Stimulated activated naive CD8-positive, alpha-beta T cell treated with anti-CD3 and anti-CD28 coated beads, Interleukin-15, Interleukin-2, amounts not matched to agents 100 U/mL and 50 U/mL, for 24 hours (primary cell): ENCODE measurements at places on chromosomes 6 and 20.

DNA sequence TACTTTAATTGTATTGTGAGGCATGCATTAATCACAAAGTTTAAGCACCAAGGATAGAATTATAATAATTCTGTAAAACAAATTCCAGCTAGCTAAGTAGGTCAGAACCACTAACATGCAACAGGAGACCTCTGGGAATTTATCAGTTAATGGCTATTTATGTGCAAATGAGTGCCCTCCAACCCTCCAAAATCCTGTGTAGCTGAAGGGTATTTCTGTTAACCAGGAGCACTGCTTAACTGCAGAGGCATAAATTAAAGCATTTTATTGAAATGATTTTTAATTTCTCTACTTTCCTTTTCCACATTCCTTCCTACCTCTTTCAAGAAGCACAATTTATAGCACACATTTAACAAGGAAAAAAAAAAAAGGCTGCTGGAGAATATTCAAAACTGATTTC, 77.0 kb downstream of the MMS22L start:
- DNase-seq = no peak

DNA sequence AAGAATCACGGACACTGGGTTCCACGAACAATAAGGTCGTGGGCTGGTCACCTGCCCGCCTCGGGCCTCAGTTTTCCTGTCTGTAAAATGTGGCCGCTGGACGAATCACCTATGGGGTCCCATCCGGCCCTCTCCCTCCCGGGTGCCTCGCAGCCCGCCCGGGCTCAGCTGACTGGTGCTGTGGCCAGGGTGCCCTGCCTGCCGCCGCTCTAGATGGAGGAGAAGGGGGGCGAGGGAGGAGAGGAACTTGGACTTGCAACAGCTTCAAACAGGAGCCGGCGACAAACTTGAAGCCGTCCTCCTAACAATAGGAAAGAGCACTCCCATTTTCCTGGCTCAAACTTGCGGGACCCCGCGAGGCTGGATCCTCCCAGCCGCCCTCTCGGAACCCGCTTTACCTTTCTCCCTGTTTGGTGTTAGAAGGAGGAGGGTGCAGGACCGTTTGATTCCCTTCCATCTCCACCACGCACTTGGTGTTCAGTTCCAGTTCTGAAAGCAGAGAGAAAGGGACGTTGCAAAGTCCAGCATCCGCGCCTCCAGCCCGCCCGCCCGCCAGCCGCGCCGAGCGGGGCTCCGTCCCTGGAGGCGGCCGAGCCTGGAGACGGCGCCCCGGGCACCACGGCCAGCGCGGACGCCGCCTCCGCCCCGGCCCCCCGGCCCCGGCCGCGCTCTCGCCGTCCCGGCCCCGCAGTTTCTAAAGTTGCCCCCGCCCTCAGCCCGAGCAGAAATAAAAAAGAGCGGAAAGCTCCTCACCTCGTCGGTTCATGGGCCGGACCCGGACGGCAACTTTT, 584 bp downstream of the KIF13A start:
- peak; percentile 18 for DNase-seq

DNA sequence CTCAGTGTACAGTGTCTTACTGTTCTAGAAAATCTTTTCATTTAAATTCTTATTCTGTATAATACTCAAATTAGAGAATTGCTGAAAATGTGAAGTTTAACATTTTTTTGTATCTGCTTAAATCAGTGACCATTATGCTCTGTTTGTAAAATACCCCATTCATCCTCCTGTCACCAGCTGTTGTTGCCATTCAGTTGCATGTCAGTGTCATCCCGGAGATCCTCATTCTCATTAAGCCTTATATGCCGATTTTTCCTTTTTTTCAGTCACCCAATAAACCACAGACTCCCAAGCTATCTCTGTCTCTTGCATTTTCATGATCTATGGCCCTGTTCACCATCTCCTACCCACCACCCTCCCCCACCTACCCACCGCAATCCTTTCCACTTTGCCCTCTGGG, 20.4 kb downstream of the GTF2H5 start:
- DNase-seq = no peak

DNA sequence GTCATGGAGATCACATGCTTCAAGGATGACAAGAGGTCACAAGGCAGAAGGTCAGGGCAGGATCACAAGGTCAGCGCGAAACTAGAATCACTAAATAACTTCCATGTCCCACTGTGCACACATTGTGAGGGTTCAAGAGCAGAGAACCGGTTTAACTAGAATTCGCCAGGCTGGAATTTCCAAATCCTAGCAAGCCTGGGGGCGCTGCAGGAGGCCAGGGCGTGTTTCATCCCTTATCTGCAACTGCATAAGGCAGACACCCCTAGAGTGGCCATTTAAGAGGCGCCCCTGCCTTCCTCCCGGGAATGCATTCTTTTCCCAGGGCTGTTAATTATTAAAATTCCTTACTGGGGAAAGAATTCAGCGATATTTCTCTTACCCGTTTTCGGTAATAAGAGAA, 40.2 kb upstream of the SLC22A1 start:
- no peak for DNase-seq

- DNase-seq = no peak
Observed at GRCh38 chr6:33085627-33086026, 9.8 kb downstream of the HLA-DPB1 start.

- no peak for DNase-seq
Observed at GRCh38 chr6:167976708-167977107, 20.8 kb upstream of the KIF25 start.

- DNase-seq = no peak
Observed at GRCh38 chr20:5135363-5136012, 8.7 kb downstream of the CDS2 start.

DNA sequence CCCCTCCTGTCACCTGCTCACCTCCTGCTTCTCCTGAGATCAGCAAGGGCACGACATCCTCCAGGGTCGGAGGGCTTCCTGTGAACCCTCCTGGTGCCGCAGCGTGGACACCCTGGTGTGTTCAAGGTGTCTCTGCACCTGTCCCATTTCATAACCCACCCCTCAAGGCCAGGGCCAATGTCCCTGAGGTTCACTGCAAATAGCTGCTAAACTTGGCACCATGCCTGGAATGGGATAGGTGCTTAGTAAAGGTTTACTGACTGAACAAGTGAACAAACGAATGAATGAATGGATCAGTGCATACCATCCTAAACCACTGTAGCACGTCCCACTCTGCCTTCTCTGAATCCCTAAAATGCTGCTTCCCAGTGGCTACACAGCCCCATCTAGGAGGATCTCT, 35.0 kb downstream of the SIRPA start:
- no peak for DNase-seq

GRCh38 chr6:38482466-38482865, 157.3 kb downstream of the BTBD9 start:
- DNase-seq = no peak

DNA sequence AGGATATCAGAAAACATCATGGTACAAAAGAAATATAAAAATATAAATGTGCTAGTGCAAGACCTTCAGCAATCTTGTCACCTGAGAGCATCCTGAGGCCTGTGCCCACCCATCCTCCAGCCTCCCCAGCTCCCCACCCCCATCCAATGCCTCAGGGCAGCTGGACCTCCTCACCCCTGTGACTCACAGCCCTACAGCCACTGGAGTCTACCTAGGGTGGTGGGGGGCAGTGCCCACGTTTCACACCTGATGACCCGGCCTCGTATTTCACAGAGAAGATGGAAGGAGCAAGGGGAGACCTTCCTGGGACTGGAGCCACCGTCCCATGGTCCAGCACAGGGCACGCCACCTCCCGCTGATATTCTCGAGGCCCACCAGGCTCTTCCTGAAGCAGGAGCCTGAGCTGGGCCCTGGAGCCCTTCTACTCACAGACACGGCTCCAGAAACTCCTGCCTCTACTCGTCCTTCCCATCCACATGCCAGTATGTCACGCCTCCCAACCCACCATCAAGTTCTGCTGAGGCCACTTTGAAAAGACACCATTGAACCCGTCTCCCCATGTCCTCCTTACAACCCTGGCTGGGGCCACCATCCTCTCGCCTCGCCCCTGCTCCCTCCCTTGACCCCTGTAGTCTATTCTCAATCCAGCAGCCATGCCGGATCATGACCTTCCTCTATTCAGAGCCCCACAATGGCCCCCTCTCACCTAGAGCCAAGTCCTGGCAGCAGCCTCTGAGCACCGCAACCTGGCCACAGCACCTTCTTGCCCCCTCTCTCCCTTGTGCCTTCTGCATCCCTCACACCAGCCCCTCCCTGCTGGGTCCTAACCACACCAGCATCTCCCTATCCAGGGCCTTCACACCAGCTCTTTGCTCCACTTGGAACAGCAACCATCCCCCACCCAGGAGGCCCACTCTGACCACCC, 13.3 kb downstream of the APMAP start:
- no peak for DNase-seq

DNA sequence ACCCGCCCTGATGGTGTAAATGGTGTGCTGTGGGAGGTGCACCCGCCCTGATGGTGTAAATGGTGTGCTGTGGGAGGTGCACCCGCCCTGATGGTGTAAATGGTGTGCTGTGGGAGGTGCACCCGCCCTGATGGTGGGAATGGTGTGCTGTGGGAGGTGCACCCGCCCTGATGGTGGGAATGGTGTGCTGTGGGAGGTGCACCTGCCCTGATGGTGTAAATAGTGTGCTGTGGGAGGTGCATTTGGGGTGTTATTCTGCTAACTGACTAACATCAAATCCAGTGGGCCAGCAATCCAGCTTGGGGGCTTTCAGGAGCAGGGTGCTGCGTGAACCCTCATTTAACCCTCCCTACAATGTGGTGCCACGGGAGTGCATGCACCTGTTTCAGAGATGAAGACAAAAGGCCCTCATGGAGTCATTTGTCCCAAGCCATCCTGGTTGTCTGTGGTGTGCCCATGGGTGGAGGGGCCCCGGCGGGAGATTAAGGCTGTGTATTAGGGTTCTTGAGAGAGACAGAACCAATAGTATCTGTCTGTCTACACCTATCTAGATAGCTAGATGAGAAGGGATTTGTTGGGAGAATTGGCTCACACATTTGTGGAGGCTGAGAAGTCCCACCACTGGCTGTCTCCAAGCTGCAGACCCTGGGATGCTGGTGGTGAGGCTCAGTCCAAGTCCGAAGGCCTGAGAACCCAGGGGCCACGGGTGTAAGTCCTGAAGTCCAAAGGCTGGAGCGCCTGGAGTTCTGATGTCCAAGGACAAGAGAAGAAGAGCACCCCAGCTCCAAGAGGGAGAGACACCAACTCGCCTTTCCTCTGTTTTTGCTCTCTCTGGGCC, 39.2 kb downstream of the TMEM242 start:
- DNase-seq = no peak

GRCh38 chr6:435441-436307, 44.1 kb downstream of the IRF4 start:
- peak; percentile 1 for DNase-seq

DNA sequence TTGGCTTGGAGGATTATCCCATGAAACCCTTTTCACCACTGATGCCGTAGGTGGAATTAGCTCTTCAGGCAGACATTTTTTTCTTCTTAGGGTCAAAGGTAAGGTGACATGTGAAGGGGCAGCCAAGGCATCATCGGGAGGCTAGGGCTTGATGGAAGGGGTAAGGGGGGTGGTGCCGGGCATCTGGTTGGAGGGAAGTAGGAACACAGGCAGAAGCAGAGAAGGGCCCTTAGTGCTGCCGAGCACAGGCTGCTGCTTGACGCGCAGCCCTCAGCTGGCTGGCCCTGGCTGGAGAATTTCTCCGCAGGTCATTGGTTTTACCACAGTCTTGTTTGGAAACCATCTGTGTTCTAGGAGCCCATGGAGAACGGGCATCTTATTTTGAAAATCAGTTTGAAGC, 54.7 kb downstream of the TRAF3IP2 start:
- no peak for DNase-seq

DNA sequence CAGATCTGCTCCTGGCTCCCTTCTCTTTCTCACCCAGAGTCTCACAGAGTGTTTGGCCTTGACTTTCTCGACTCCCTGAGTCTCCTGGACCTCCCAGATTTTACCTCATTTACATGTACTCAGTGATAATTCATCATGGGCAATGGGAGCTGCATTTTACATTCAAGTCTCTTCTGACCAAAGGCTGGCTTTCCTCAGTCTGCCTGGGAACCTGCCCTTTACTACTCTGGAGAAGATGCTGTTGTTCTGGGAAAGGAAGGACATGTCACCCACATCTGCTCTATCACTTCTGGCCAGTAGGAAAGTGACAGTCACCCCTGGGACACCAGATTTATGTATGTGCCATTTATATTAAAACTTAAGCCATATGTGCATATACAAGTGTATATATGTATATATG, 7.4 kb downstream of the LRRN4 start:
- no peak for DNase-seq

GRCh38 chr6:100160930-100161329, 166.9 kb upstream of the MCHR2 start:
- no peak for DNase-seq

DNA sequence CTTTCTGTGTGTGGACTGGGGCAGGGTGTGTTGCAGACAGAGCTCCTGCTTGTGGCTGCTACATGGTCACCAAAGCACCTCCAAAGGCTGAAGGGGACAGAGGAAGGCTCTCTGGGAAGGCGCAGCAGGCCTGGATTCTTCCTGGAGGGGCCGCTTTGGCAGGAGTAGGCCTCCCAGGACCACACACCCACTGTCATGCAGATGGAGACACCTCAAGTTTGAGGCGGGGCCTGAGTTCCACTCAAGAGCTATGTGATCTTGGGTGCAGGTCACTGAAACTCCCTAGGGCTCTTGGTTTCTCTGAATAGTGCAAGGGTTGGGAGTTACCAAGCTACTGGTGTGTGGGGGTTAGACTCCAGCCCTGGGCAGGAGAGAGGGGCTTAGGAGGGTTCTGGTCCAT, 27.9 kb downstream of the EFCAB8 start:
- DNase-seq = no peak

DNA sequence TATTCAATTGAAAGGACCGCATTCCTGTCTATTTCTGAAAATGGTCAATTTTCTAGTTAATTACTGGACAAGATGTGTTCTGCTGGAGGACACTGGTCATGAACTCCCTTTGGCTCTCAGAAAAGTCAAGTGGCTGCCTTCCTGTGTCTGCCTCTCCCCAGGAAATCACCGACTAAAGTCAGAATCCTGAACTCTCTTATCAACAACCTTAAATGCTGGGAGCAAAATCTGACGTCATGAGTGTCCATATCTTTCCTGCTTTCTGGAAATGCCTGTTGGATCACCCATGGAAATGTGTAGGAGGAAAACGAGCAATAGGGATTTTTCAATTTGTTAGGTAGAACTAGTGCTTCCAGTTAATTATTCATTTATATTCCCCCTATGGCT, 53.5 kb upstream of the PLCB1 start:
- no peak for DNase-seq

DNA sequence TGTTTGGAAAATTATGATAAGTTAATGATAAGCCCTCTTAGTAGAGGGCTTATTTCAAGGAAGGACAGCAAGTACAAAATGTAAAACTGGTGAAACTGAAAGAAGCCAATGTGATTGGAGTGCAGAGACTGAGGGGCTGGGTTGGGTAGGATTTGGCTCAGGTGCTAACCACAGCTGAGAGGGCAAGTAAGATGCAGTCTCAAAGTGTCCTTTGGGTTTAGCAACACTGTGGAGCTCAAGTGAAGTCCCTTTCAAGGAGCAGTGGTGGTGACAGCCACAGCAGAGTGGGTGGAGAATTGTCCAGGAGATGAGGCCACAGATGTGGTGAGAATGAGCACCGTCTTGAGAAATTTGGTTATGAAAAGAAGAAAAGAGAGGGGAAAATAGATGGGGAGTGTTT, 181.4 kb downstream of the AKAP7 start:
- no peak for DNase-seq

GRCh38 chr6:116066789-116067188, 6.1 kb upstream of the FRK start:
- no peak for DNase-seq
